ENCODE measurements at places on chromosomes 7 and 10. TPM values are rescaled to one million over a fixed set of nuclear protein-coding genes. Genes with fewer than 3 reads are reported as not detected.

The MAGI2 gene
- 4.5 TPM for total RNA-seq

DNA sequence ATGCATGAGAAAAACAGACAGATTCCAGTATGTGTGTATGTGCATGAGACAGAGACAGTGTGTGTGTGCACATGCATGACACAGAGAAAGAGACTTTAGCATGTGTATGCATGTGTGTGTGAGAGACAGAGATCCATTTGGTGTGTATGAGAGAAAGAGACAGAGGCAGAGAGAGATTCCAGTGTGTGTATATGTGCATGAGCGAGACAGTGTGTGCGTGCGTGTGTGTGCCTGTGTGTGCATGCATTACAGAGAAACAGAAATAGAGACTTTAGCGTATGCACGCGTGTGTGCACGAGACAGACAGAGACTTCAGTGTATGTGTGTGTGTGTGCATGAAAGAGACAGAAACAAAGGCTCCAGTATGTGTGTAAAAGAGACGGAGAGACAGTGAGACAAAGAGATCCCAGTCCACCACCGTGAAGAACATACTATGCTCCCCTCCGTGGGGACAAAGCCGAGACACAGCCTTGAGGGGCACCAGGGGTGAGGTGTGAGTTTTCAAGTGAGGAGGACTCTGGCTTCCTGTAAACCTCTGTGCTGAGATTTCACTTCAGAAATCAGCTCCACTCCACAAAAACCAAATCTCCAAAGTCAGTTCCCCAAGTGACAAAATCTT, 188.9 kb downstream of the GRID1 start:
- DNase-seq = no peak

The FRMPD2 gene
- total RNA-seq = 0.38 TPM

DNA sequence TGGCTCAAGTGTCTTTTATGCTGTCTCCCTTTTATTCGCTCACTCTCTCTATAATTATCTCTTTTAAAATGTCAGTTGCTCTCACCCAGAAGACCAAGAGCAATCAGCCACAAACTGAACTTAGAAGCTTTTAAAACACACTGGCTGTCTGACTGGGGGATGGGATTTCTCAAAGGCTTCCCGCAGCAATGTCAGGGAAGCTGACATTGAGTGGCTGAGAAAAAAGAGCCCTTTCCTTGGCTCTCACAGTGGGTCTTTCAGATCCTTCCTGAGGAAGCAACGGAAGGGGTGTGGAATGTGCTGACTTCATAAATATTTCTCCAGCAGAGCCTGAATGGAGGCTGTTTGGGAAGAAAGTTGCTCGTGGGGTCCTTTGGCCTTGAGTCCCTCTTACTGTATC, 445.7 kb upstream of the C7orf33 start:
- no peak for DNase-seq

- no peak for DNase-seq
Observed at GRCh38 chr10:99612167-99612831, 7.9 kb downstream of the SLC25A28 start.

Measured in left ventricle myocardium inferior (tissue), 1 donor.